ENCODE measurements at places on chromosomes 3 and 15. TPM values are rescaled to one million over a fixed set of nuclear protein-coding genes. Genes with fewer than 3 reads are reported as not detected.

DNA sequence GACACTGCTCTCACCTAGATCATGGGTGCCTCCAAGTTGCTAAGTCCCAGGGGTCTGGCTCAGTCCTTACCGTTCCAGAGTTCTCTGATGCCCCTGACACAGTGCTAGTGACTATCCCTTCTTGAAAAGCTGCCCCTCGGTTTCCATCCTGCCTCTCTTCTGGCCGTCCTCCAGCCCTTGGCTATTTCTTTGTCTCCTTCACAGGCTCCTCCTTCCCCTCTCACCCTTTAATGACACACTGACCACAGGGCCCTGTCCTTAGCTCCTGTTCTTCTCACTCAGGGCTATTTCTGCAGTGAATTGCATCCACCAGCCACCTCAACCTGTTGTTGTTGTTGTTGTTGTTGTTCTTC lies 31.1 kb downstream of the SLC28A1 start:
- DNase-seq = no peak
- no peaks in the 10 kb centered on the region for H3K36me3 ChIP-seq
- peaks cover 42% of the 10 kb centered on the region for H3K4me1 ChIP-seq
- no peak overlapping the region for H3K4me3 ChIP-seq

DNA sequence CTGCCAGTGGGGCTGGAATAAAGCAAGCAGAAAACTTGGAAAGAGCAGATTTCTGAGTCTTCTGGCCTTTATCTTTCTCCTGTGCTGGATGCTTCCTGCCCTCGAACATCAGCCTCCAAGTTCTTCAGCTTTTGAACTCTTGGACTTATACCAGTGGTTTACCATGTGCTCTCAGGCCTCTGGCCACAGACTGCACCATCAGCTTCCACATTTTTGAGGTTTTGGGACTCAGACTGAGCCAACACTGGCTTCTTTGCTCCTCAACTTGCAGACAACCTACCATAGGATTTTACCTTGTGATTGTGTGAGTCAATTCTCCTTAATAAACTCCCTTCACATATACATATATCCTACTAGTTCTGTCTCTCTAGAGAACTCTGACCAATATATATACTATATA lies 706.6 kb downstream of the NR2F2 start:
- H3K36me3 ChIP-seq = no peaks in the 10 kb centered on the region
- DNase-seq = no peak
- no peaks in the 10 kb centered on the region for H3K27me3 ChIP-seq
- H3K4me3 ChIP-seq = no peak overlapping the region
- no peak overlapping the region for H3K27ac ChIP-seq

DNA sequence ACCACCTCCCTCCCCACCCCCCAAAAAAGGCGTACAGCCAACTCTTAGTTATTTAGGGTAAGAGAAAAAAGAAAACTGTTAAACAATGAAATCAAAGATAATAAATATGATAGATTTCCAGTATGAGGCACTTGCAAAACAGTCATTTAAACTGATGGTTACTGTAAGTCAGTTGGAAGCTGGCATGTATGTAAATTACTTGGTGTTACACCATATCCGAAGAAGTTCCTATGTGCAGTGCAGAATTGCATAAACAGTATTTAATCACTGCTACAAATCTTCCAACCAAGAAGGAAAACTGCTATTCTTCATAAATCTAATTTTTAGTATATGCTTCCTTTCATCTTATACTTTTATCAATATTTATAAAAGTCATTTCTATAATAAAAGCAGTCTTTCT lies 62.0 kb downstream of the LEO1 start:
- no peak overlapping the region for H3K4me3 ChIP-seq
- peaks cover 5% of the 10 kb centered on the region for H3K4me1 ChIP-seq
- DNase-seq = no peak
- no peaks in the 10 kb centered on the region for H3K27me3 ChIP-seq
- no peak overlapping the region for H3K27ac ChIP-seq

CLK3 gene
- 170 TPM for total RNA-seq

- peaks cover 22% of the 10 kb centered on the region for H3K36me3 ChIP-seq
- H3K27me3 ChIP-seq = no peaks in the 10 kb centered on the region
- DNase-seq = no peak
- no peak overlapping the region for H3K4me3 ChIP-seq
- H3K27ac ChIP-seq = no peak overlapping the region
These were observed 9.1 kb downstream of the ALG3 start for GRCh38 chr3:184239708-184240107.

FYCO1 gene
- 77.2 TPM for total RNA-seq

CD86 gene
- total RNA-seq = 0.29 TPM

DNA sequence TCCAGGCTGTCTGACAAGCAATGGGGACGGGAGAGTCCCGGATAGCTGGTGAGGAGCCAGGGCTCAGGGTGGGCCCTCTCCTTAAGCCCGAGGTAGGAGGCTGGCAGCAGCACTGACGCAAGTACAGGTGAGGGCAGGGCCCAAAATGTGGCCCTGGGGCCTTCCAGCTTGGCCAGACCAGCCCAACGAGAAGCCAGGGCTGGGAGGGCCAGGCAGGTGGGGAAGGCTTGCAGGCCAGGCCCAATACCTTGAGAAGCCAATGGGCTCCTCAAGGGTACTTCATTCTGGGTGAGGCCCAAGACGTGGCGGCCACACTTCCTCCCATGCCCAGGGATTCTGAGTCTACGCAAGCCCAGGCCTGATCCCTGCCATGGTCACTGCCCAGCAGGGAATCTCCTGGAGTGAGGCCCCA lies 37.2 kb downstream of the AMOTL2 start:
- H3K36me3 ChIP-seq = no peaks in the 10 kb centered on the region
- no peak overlapping the region for H3K27ac ChIP-seq
- peaks cover 52% of the 10 kb centered on the region for H3K4me1 ChIP-seq
- no peaks in the 10 kb centered on the region for H3K27me3 ChIP-seq
- H3K4me3 ChIP-seq = no peak overlapping the region

PIF1 gene
- total RNA-seq = 1.6 TPM

SERPINI2 gene
- not detected for total RNA-seq

- no peak overlapping the region for H3K27ac ChIP-seq
- no peaks in the 10 kb centered on the region for H3K36me3 ChIP-seq
- no peaks in the 10 kb centered on the region for H3K4me1 ChIP-seq
- no peak for DNase-seq
- no peak overlapping the region for H3K4me3 ChIP-seq
These were observed 73.2 kb downstream of the BTLA start for GRCh38 chr3:112425858-112426750.

GRCh38 chr3:67529915-67530314 lies 124.5 kb downstream of the SUCLG2 start:
- DNase-seq = no peak
- H3K4me1 ChIP-seq = no peaks in the 10 kb centered on the region
- no peak overlapping the region for H3K27ac ChIP-seq

DNA sequence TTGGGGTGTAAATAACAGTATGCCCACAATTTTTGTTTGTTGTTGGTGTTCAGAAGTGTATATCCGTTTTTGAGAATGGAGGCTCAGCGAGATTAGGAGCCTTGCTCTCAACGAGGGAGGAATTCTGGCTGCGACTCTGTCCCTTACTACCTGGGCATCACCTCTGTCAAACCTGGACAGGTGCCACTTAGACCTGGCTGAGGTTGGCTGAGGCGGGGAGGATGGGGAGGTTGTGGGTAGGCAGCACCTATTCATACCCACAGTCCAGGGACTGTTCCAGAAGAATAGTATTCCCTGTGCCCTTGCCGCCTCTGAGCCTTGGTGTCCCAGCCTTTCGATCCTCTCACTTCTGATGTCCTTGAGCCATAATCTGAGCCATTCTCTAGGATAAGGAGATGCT lies 99.9 kb downstream of the LINGO1 start:
- DNase-seq = peak; percentile 69
- peaks cover 5% of the 10 kb centered on the region for H3K27me3 ChIP-seq
- no peaks in the 10 kb centered on the region for H3K36me3 ChIP-seq
- H3K4me1 ChIP-seq = peaks cover 5% of the 10 kb centered on the region
- no peak overlapping the region for H3K4me3 ChIP-seq
- no peak overlapping the region for H3K27ac ChIP-seq

GRCh38 chr3:54939557-54940300 lies 11.9 kb upstream of the LRTM1 start:
- no peaks in the 10 kb centered on the region for H3K27me3 ChIP-seq
- H3K4me3 ChIP-seq = no peak overlapping the region
- H3K36me3 ChIP-seq = no peaks in the 10 kb centered on the region

- no peak overlapping the region for H3K4me3 ChIP-seq
- no peaks in the 10 kb centered on the region for H3K36me3 ChIP-seq
- H3K27me3 ChIP-seq = no peaks in the 10 kb centered on the region
- DNase-seq = no peak
These were observed 23.4 kb upstream of the DYNC1LI1 start for GRCh38 chr3:32593903-32594525.

GPX1 gene
- total RNA-seq = 350 TPM

GRCh38 chr3:81013360-81013759 lies 748.1 kb downstream of the GBE1 start:
- no peaks in the 10 kb centered on the region for H3K4me1 ChIP-seq
- H3K4me3 ChIP-seq = no peak overlapping the region
- H3K27ac ChIP-seq = no peak overlapping the region
- no peak for DNase-seq

NDN gene
- total RNA-seq = 7.6 TPM

GRCh38 chr15:80659375-80659774 lies 35.7 kb upstream of the ABHD17C start:
- H3K27ac ChIP-seq = no peak overlapping the region
- H3K36me3 ChIP-seq = no peaks in the 10 kb centered on the region
- H3K4me1 ChIP-seq = no peaks in the 10 kb centered on the region
- no peak overlapping the region for H3K4me3 ChIP-seq

CATSPER2 gene
- 0.45 TPM for total RNA-seq

DNA sequence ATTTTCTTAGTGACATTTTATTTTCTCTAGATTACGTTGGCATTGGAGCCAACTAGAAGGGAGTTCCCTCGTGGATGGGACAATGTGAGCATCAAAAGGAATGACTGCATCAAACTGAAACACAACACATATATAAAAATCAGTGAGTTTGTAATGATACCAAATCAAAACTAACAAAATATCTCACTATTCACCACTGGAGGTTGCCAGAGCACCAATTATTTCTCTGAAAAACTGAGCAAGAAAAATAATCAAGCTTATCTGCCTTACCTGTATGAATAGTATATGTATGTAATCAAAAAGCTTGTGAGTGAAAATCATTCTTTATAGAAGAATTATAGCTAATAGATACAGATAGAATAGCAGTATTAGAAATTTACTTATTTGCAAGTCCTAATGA lies 46.8 kb upstream of the OTOL1 start:
- H3K36me3 ChIP-seq = no peaks in the 10 kb centered on the region
- H3K4me1 ChIP-seq = no peaks in the 10 kb centered on the region
- no peaks in the 10 kb centered on the region for H3K27me3 ChIP-seq
- H3K27ac ChIP-seq = no peak overlapping the region
- H3K4me3 ChIP-seq = no peak overlapping the region
- no peak for DNase-seq

DNA sequence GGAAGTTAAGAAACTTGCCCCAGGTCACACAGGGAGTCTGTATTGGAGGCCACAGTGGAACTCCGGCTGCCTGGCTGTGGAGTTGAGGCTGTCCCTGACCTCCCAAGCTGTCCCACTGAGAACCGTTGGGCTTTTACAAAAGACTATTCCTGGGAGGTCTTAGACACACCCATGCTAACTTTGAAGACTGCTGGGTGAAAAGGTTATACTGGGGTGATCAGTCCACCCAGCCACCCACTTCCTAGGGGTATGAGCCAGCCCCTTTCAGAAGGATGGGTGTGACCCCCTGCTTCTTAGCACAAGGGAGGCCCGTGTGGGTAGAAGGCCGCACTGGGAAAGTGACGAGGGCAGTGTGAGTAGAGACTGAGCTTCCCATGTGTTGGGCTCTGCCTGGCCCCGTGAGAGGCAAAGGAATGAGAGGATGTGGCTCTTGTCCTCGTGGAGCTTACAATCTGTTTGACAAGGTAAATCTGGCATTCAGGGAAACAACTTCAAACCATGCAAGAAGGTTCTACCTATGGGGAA lies 19.0 kb downstream of the MRAS start:
- no peak overlapping the region for H3K27ac ChIP-seq
- no peaks in the 10 kb centered on the region for H3K36me3 ChIP-seq
- H3K4me3 ChIP-seq = no peak overlapping the region
- DNase-seq = no peak

GRCh38 chr15:55683376-55683775 lies 59.6 kb downstream of the PRTG start:
- H3K36me3 ChIP-seq = no peaks in the 10 kb centered on the region
- H3K4me1 ChIP-seq = no peaks in the 10 kb centered on the region
- DNase-seq = peak; percentile 22
- no peak overlapping the region for H3K4me3 ChIP-seq
- H3K27ac ChIP-seq = no peak overlapping the region

GRCh38 chr3:73766599-73767381 lies 142.0 kb upstream of the PDZRN3 start:
- H3K4me1 ChIP-seq = peaks cover 7% of the 10 kb centered on the region
- DNase-seq = peak; percentile 58
- H3K27ac ChIP-seq = peak overlapping the region; percentile 80
- H3K4me3 ChIP-seq = peak overlapping the region; percentile 21
- no peaks in the 10 kb centered on the region for H3K36me3 ChIP-seq

GRCh38 chr3:169658311-169658931 lies 5.1 kb downstream of the MECOM start:
- peak overlapping the region; percentile 63 for H3K4me3 ChIP-seq
- peak overlapping the region; percentile 94 for H3K27ac ChIP-seq
- peaks cover 63% of the 10 kb centered on the region for H3K27me3 ChIP-seq
- H3K4me1 ChIP-seq = peaks cover 16% of the 10 kb centered on the region
- DNase-seq = peak; percentile 52
- H3K36me3 ChIP-seq = no peaks in the 10 kb centered on the region

DNA sequence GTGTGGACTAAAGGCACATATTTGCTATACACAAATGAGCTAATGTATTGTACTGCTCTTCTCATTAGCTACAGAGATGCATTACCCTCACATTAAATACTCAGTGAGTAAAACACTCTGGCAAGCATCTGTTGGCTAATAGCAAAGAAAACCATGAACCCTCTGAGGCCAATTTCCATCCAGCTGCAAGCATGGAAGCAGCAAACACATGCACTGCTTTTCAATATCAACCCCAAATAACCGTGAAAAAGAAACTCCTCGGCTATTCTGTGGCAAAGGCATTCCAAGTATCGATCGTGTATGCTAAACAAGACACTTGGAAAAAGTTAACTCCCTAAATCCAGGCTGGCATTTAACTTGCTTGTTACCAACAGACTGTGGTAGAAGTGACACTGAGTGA lies 67.0 kb downstream of the PEAK1 start:
- no peaks in the 10 kb centered on the region for H3K27me3 ChIP-seq
- no peaks in the 10 kb centered on the region for H3K4me1 ChIP-seq
- H3K36me3 ChIP-seq = no peaks in the 10 kb centered on the region

ST3GAL6 gene
- not detected for total RNA-seq
